WTC11 (cell line): ENCODE measurements at places on chromosomes 1 and 21. TPM values are rescaled to one million over a fixed set of nuclear protein-coding genes. Genes with fewer than 3 reads are reported as not detected.

Gene LRRC42
- total RNA-seq: 38.1 to 39.1 TPM (median 38.6 TPM) in 3 replicates

Gene TNNI3K
- total RNA-seq: 0.07 to 0.41 TPM in 2 of 3 replicates, not detected in the other

Gene MTMR11
- total RNA-seq: 7.1 to 7.8 TPM (median 7.5 TPM) in 3 replicates

Gene LENEP
- total RNA-seq: 0.48 to 1.2 TPM in 2 of 3 replicates, not detected in the other

Gene VSIG8
- total RNA-seq: not detected in 3 replicates
